ENCODE measurements at places on chromosomes 16 and 17.

DNA sequence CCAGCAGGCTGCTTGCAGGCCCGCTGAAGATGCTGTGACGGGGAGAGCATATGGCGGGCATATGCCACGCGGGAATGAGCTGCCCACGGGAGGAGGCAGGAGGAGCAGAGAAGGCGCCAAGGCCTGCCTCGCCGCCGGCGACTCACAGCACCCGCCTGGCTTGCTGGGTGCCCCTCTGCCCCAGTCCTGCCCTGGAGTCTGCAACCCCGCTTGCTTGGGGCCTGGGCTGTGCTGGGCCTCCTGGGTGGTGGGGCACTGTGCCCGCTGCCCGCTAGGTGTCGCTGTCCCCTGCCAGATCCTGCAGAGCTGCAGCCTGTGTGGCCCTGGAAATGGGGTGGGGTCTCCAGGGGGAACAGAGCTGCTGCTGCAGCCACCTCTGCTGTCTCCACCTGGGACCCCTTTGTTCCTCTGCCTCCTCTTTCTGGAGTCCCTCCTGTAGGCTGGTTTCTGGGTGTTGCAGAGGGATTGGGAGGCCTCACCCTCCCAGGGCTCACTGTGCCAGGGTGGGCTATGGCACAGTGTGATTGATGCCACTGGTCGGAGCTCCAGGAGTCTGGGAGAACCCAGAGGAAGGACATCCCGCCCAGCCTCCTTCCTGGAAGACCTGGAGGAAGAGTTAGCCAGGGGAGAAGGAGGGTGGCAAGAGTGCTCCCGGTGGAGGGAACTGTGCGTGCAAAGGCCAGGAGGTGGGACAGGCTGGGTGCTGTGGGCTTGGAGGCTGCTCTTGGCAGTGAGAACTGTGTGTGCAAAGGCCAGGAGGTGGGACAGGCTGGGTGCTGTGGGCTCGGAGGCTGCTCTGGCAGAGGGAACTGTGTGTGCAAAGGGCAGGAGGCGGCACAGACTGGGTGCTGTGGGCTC is 141.0 kb upstream of the CIBAR2 start:
- no peak overlapping the region for H3K27ac ChIP-seq
- peaks cover 7% of the 10 kb centered on the region for H3K4me1 ChIP-seq
- peaks cover 4% of the 10 kb centered on the region for H3K27me3 ChIP-seq
- H3K36me3 ChIP-seq, result no peaks in the 10 kb centered on the region
- no peak overlapping the region for H3K4me3 ChIP-seq

GRCh38 chr17:14307560-14308024 is 6.7 kb downstream of the HS3ST3B1 start:
- no peaks in the 10 kb centered on the region for H3K4me1 ChIP-seq
- no peak for DNase-seq
- H3K36me3 ChIP-seq, result no peaks in the 10 kb centered on the region
- H3K27ac ChIP-seq, result no peak overlapping the region
- H3K27me3 ChIP-seq, result no peaks in the 10 kb centered on the region
- no peak overlapping the region for H3K4me3 ChIP-seq

GRCh38 chr16:27289669-27290068 is 21.1 kb upstream of the NSMCE1 start:
- peaks cover 8% of the 10 kb centered on the region for H3K4me1 ChIP-seq
- no peak overlapping the region for H3K4me3 ChIP-seq
- DNase-seq, result no peak
- H3K27me3 ChIP-seq, result no peaks in the 10 kb centered on the region
- no peak overlapping the region for H3K27ac ChIP-seq

DNA sequence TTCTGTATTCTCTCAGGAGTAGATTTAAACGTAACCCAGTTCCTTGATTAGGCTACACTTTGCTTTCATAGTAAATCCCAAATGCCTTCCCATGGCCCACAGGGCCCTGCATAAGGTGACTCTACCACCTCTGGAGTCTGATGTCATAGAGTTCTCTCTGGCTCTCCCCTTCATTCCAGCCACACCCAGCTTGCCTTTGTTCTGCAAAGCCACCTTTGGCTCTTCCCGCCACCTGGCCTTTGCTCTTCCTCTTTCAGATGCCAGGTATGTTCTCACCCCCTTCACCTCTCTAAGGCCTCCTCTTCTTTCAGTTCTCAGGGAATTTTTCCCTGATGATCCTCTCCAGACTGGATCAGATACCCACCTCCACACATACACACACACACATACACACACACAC is 141.3 kb upstream of the HSBP1 start:
- DNase-seq, result no peak
- H3K27me3 ChIP-seq, result no peaks in the 10 kb centered on the region
- H3K27ac ChIP-seq, result no peak overlapping the region
- no peaks in the 10 kb centered on the region for H3K4me1 ChIP-seq

DNA sequence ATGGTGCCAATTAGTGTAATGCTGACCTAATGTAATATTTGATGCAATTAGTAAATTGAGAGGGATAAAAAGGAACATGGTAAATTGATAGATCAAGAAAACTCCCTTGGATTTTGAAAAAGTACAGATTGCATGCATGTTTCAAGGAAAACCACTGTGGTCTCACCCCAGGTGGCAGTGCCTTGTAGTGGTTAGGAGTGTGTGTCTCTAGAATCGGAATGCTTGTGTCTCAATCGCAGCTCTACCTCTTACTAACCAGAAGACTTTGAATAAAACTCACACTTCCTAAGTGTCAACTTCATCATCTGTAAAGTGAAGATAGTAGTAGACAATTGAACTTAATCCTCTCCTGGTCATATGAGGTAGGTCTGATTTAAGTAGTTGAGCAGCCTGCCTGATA is 128.9 kb upstream of the GOT2 start:
- no peaks in the 10 kb centered on the region for H3K4me1 ChIP-seq
- H3K27ac ChIP-seq, result no peak overlapping the region
- H3K4me3 ChIP-seq, result no peak overlapping the region
- DNase-seq, result no peak

- H3K4me1 ChIP-seq, result no peaks in the 10 kb centered on the region
- H3K27ac ChIP-seq, result no peak overlapping the region
- H3K27me3 ChIP-seq, result no peaks in the 10 kb centered on the region
- H3K4me3 ChIP-seq, result no peak overlapping the region
These were observed 39.5 kb downstream of the GPT2 start for GRCh38 chr16:46923513-46924295.

DNA sequence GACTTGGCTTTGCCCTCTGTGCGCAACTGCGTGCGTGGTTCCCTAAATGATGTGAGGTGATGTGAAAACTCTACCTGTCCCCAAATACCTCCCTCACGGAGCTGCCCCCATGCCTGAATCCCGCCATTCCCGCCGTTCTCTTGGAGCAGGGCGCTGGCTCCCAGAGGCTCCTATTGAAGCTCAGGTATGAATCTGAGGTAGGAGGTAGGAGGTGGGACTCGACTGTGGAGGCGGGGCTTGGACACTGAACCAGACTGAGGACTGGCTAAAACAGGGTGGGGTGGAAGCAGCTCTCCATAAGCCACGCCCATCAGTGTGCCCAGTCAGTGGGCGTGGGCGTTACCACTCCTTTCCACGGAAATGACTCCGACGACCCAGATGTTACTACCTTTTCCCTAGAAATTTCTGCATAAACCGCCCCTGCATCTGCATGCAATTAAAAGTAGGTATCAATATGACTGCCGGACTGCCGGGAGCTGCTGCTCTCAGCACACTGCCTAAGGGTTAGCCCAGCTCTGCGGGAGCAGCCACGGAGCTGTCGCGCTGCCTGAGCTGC is 41.0 kb downstream of the FOXL1 start:
- peak; percentile 54 for DNase-seq
- peaks cover 19% of the 10 kb centered on the region for H3K4me1 ChIP-seq
- H3K27me3 ChIP-seq, result no peaks in the 10 kb centered on the region
- peak overlapping the region; percentile 70 for H3K27ac ChIP-seq
- H3K36me3 ChIP-seq, result no peaks in the 10 kb centered on the region

- no peaks in the 10 kb centered on the region for H3K36me3 ChIP-seq
- no peak overlapping the region for H3K4me3 ChIP-seq
- H3K4me1 ChIP-seq, result no peaks in the 10 kb centered on the region
- no peak for DNase-seq
- H3K27ac ChIP-seq, result no peak overlapping the region
These were observed 45.1 kb upstream of the LYRM9 start for GRCh38 chr17:27938241-27938640.

DNA sequence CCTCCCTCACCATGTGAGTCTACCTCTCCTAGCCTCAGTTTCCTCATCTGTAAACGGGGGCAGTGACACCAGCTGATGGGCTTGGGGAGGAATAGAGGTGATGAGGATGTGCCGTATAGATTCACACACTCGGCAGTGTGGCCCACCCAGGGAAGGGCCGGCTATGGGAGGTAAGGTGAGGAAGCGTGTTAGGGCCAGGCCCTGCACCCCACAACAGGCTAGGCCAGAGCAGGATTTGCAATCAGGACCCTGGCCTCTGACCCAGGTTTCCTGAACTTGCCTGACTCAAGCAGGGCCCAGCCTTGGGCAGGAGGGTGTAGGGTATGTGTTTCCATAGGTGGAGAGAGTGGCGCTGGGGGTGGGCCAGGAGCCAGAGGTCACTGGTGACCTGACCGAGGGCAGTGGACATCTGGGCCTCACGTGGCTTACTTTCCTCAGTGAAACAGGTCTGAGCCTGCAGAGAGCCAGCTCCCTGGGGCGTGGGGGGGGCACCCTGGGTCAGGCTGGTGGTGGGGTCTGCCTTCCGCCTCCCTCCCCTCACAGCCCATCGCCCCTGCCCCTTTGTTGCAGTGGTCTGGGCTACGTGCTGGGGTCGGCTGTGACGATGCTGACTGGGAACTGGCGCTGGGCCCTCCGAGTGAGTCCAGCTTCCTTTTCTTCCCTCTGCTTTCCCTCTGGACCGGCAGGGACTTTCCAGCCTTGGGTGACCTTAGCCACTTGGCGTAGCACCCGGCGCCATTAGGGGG is 12.8 kb downstream of the SPNS3 start:
- H3K27ac ChIP-seq, result no peak overlapping the region
- no peak overlapping the region for H3K4me3 ChIP-seq
- peaks cover 3% of the 10 kb centered on the region for H3K4me1 ChIP-seq

DNA sequence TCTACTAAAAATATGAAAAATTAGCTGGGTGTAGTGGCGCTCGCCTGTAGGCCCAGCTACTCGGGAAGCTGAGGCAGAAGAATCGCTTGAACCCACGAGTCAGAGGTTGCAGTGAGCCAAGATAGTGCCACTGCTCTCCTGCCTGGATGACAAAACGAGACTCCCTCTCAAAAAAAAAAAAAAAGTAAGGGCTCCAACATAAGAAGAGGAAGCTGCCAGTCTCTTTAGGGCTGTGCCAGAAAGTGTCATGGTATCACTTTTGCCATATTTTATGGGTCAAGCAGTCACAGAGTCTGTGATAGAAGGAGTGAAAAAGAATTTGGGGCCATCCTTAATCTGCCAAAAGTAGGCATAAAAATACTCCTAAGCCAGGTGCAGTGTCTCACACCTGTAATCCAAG is 1.4 kb upstream of the PIPOX start:
- no peaks in the 10 kb centered on the region for H3K4me1 ChIP-seq
- H3K4me3 ChIP-seq, result no peak overlapping the region

- H3K36me3 ChIP-seq, result no peaks in the 10 kb centered on the region
- no peaks in the 10 kb centered on the region for H3K27me3 ChIP-seq
- peaks cover 52% of the 10 kb centered on the region for H3K4me1 ChIP-seq
- H3K27ac ChIP-seq, result peak overlapping the region; percentile 2
- DNase-seq, result no peak
These were observed 5.1 kb downstream of the CLEC16A start for GRCh38 chr16:10949424-10949970.

- H3K4me3 ChIP-seq, result no peak overlapping the region
- no peaks in the 10 kb centered on the region for H3K27me3 ChIP-seq
- no peaks in the 10 kb centered on the region for H3K36me3 ChIP-seq
- DNase-seq, result no peak
- H3K27ac ChIP-seq, result no peak overlapping the region
These were observed 8.6 kb downstream of the SLC47A2 start for GRCh38 chr17:19707728-19708221.

Measured in tibial artery (tissue), 4 donors.